ENCODE measurements at places on chromosomes 5 and 9.

DNA sequence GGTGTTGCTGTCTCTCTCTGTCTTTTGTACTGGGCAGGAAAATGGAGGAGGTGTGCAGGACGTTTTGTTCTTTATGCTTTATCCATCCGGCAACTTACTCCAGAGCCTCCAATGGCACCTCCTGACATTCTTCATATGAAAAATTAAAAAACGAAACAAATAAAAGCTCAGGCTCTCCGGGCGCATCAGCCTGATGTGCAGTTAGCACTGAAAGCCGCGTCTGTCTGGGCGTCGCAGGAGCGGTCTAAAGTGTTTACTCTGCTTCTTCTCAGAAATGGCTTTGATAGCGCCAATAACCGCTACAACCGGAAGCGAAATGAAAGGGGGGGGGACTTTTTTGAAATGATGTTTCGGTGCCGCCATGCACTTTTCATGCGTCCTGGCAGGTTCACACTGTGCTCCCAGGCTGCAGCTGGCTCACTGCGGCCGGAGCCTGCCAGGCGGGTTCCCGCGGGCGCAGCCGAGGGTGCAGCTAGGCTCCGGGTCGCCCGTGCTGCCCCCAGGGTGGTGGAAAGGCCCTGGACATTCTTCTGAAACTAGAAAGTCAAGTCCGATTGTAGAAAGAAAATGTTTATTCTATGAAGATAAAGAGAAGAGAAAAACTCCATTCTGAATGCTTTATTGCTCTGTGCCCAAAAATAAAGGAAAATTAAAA, 407.7 kb upstream of the IRX1 start:
- no peak for DNase-seq

- DNase-seq, result no peak
Measured at GRCh38 chr9:132244582-132245455, 83.0 kb downstream of the NTNG2 start.

DNA sequence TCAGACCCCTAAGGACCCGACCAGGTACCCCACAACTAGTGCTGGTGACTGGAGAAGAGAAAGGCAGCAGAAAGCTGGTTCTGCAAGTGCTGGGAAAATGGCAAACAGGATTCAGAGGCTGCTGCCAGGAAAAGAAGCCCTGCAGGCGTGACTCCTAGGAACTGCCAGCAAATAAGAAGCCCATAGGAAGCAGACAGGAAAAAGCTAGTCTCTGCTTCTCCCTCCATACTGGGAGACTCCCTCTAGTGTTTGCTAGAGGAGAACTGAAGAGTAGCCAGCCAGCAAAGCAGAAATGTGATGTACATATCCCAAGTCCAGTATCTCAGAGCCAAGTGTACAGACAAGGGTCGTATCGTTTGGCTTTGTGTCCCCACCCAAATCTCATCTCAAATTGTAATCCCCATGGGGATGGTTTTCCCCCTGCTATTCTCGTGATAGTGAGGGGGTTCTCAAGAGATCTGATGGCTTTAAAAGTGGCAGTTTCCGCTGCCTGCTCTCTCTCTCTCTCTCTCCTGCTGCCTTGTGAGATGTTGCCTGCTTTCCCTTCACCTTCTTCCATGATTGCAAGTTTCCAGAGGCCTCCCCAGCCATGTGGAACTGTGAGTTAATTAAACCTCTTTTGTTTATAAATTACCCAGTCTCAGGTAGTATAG, 38.1 kb upstream of the TUSC1 start:
- DNase-seq, result no peak

GRCh38 chr5:14462681-14463080, 118.9 kb upstream of the OTULINL start:
- no peak for DNase-seq

GRCh38 chr5:54895816-54896341, 89.5 kb downstream of the ESM1 start:
- DNase-seq, result no peak

- DNase-seq, result no peak
Measured at GRCh38 chr9:18665947-18666346, 192.0 kb downstream of the ADAMTSL1 start.

DNA sequence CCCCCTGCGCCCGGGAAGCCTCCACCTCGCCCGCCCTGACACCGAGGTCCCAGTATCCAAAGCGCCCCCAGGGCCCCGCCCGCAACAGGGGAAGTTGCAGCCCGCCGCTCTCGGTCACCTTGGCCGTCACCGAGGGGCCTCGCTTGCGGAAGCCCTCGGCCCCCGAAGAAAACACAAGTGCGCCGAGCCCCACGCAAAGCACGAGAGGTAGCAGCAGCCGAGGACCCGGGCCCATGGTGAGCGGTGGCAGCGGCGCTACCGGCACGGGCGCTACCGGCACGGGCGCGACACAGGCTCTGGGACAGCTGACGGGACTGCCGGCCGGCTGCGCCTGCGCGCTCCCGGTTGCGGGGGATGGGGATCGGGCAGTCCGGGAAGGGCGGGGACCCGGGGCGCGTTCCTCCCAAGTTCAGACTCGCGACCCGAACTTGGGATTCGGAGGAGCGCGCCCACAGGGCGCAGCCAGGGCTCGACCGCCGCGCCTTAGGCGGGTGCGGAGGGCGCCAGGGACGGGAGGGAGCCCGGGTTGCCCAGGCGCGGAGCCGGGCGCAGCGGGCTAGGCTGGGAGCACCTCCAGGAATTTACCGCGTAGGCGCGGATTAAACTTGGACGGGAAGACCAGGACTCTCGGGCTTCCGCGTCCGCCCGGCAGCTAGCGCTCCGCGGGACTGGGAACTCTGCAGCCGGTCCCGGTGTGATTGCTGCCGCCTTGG, at the start of gene PPIC:
Gene PPIC, minus strand, starts transcription at position 335 of the 713 bp plus-strand sequence. Its CDS starts 100 bp downstream, at position 235.
- DNase-seq, result no peak

DNA sequence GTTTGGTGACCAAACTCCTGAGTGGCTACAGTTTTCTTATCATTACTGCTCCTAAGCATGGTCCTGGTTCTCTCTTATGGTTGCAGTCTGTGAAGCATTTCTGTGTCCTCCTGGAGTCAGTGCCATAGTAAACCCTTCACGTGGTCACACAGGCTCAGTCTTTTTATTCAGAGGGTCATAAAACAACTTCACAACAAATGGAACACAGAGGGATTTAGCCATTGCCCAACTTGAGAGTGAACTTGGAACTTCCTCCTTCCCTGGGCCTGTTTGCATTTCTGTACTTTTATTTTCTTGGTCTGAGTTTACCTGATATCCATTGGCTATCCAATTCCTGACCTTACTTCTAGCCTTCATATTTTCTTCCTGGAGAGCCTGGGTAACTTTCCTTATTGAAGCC, 144.9 kb downstream of the CCDC192 start:
- no peak for DNase-seq

DNA sequence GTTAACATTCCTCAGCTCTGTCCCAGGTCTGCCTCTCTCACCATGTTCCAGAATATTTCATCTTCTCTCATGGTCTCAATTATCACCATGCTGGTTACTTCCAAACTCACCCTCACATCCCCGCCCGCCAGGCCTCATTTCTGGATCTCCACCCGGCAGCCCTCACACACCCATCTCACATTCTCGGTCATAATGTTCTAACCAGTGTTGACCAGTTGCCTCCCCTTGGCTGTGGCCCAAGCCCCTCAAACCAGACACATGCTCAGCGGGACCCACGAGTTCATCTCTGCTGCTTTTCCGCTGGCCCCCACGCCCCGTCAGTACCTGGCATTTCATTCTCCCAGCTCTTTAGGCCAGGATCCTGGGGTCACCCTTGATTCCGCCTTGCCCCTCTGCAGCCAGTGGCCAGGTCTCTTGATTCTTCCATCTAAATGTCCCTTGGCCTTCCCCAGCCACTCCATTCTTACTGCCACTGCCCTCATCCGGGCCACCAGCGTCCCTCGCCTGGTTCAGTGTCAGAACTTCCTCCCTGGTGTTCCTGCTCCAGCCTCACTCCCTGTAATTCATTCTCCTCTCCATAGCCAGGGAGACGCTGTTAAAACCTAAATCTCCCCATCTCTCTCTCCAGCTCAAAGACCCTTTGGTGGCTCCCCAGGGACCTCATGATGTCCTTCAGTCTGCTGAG, 141.7 kb downstream of the MVB12B start:
- no peak for DNase-seq

- no peak for DNase-seq
Measured at GRCh38 chr5:122701640-122702523, 73.0 kb upstream of the SNX2 start.

DNA sequence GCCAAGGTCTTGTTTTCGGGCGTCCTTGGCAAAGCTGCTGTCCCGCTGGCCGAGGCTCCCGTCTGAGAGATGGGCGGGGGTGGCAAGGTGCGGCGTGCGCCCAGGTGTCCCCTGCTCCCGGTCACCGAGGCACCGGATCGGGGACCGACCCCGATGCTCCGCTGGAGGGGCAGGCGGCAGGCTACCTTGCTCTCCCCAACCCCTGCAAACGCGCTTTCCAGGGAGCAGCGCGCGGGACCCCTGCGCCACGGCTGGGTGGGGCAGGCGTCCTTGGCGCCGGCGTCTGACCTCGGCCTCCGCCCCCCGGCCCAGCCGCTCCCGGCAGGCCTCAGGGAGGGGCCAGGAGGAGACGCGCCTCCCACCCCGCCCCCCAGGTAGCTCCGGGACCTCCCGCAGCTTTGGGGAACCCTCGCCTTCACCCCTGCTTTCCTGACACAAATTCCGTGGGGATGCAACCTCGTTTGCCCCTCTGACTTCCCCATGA, 551 bp downstream of the N4BP3 start:
- DNase-seq, result peak; percentile 22

DNA sequence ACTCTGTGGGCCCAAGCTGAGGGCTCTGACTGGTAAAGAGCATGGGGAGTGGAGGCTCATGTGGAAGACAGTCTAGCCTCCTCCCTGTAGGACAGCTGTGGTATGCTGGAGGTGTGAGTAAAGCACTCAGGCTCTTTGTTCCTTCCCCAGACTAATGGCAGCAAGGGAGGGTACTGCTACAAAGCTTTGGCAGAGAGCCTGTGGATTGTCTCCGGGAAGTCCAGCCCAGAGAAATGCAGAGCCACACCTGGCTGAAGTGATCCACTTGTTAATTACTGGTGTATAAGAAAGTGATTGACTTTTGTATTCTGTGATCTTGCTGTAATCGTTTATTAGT, 161.7 kb downstream of the OXCT1 start:
- no peak for DNase-seq

- DNase-seq, result no peak
Measured at GRCh38 chr5:45440466-45440865, 255.7 kb downstream of the HCN1 start.

- DNase-seq, result no peak
Measured at GRCh38 chr5:60977956-60978737, 33.1 kb downstream of the NDUFAF2 start.

GRCh38 chr9:73011181-73011750, 58.4 kb upstream of the ALDH1A1 start:
- DNase-seq, result no peak

DNA sequence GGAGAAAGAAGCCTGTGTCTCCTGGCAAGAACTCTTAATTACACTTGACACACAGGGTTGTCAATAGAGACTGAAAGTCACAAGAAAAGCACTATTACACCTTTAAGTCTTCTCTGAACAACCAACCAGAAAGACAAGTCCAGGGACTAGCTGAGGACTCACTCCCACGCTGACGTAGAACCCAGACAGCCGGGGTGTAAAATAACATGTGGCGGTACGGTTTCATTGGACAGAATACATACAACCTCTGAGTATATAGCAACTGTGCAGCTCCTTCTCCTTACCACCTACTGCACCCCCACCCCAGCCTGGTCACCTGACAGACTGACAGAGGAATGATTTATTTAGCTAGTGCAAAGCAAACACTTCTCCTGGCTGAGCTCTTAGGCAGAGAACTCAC, 103.4 kb upstream of the RASEF start:
- no peak for DNase-seq

GRCh38 chr9:8724284-8725018, 924.9 kb upstream of the DMAC1 start:
- no peak for DNase-seq

DNA sequence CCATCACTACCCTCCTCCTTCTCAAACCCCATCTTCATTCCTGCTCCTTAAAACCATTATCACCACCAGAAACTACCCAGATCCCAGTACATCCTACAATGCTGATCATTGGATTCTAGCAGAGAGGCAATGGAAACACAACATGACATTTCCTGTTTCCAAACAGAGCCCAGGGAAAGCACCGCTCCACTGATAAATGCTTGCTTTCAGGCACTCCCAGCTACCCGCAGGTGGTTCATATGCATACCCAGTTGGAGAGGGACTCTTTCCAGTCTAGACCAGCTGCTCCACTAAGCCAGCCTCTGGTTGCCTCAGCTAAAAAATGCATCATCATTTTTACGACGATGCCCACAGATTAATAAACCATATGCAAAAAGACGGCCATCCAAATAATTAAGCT, 39.2 kb upstream of the ACO1 start:
- no peak for DNase-seq

DNA sequence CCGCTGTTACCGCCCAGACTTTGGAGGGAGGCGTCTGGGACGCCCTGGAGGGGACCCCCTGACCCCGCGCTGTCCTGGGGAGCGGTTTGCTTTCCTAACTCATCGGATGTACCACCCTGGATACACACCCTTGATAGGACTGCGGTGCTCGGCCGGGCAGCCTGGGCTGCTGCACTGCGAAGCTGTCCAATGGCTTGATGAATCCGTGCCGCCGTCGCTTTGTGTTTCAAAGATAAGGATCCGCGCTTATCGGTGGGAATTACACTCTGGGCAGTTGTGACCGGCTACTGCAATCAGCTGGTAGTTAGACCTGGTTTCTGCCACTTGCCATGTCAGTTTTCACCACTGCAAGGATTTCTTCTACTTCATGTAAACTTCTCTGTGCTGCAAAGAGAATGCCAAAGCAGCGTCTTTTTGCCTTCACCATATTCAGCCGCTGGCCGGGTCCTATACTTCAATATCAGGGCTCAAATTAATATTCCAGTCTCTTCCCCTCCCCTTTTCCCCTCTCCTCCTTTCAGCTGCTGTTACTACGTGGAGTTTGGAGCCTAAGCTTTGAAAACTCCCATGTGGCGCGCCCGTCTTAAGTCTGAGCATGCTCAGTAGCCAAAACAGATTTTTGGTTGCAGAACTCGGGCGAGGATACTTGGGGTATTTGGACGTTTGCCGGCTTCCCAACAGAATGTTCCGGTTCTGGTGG, 727 bp downstream of the SMAD5 start:
- no peak for DNase-seq

- DNase-seq, result no peak
Measured at GRCh38 chr9:132216861-132217619, 55.2 kb downstream of the NTNG2 start.

GRCh38 chr9:125297917-125298316, 36.3 kb downstream of the GAPVD1 start:
- no peak for DNase-seq

All from stimulated activated CD4-positive, alpha-beta T cell treated with anti-CD3 and anti-CD28 coated beads, Interleukin-15, amount 100 ng/mL, for 1 hour (primary cell).